NCI-H345 (cell line): ENCODE measurements at places on chromosomes 6 and 20.

GRCh38 chr6:90941885-90942284 lies 355.0 kb upstream of the MAP3K7 start:
- DNase-seq = no peak

DNA sequence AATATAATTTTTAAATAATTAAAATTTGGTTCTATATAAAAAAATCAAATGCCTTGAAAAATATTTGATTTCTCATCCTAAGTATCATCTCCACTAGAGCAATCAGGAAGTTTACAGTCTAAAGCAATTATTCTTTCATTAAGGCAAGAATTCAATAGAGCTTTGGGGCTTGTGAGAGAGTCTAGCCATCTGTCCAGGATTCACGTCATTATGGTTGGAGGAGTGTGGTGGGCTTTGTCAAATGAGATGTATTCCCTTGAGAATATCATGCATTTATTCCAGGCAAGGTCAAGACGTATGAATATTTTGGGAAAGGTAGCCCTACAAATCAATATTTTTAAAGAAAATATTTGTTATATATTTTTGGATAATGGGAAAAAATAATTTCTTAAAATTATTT lies 132.4 kb downstream of the ELOVL4 start:
- DNase-seq = no peak

GRCh38 chr6:2221726-2222274 lies 23.6 kb downstream of the GMDS start:
- DNase-seq = no peak

GRCh38 chr6:122752459-122752858 lies 27.1 kb upstream of the FABP7 start:
- DNase-seq = no peak

- no peak for DNase-seq
These were observed 38.6 kb downstream of the COL9A1 start for GRCh38 chr6:70264306-70264705.

GRCh38 chr6:90677440-90677839 lies 90.6 kb upstream of the MAP3K7 start:
- DNase-seq = peak; percentile 81

- DNase-seq = no peak
These were observed 19.3 kb downstream of the AK9 start for GRCh38 chr6:109671733-109672132.

GRCh38 chr6:138231381-138231886 lies 13.1 kb upstream of the PBOV1 start:
- peak; percentile 32 for DNase-seq

GRCh38 chr6:23446469-23446967 lies 679.5 kb upstream of the NRSN1 start:
- peak; percentile 62 for DNase-seq

GRCh38 chr20:48864254-48864653 lies 36.5 kb upstream of the PREX1 start:
- DNase-seq = no peak

DNA sequence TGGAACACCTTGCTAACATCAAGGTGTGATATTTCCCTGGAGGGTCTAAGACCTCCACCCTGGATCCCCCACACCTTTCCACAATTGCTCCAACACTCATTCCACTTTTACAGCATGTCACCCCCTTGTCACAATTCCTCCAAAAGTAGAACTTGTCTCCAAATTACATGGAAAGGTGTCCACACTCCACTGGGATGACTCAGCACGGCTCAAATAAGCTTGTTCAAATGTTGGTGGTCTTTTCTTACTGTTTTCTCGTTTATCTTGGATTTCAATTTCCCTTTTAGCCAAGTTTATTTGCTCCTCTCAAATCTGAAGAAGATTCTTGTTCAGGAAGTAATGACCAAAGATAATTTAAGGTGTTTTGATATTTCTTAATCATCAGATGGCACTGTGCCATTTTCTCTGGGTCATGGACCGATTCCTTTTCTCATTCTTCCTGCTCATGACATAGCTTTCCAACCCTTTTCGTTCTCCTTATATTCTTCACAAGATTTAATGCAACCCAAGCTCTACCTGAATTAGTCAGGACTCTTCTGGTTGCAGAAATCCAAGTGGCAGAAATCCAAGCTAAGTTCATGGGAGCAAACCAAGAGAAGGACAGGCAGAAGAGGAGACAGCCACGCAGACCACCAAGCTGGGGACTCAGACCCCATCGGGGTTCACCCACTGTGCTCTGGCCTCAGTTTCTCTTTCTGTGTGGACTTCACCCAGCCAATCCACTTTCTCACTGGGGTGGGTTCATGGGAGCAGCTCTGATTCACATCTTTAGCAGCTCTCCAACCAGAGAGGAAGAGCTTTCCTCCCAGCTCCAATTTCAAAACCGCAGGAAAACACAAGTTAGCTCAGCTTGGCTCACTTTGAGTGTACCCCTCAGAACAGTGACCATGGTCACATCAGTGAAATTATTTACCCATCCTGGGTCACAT lies 110.5 kb upstream of the CDYL start:
- DNase-seq = no peak

GRCh38 chr6:36701401-36701991 lies 3.9 kb downstream of the RAB44 start:
- DNase-seq = no peak

- DNase-seq = no peak
These were observed at the start of gene TRDN for GRCh38 chr6:123636782-123637181. Gene TRDN, minus strand, starts transcription at chr6:123636950. Its CDS starts 175 bp downstream, at chr6:123636775.

- DNase-seq = no peak
These were observed 571 bp downstream of the CSNK2B start for GRCh38 chr6:31666337-31666965.

- DNase-seq = no peak
These were observed 10.2 kb downstream of the RNASET2 start for GRCh38 chr6:166946125-166946524.

- DNase-seq = peak; percentile 33
These were observed 60.1 kb upstream of the RALGAPA2 start for GRCh38 chr20:20772497-20773085.

- DNase-seq = peak; percentile 2
These were observed 48.9 kb downstream of the ANKRD60 start for GRCh38 chr20:58179432-58180099.

DNA sequence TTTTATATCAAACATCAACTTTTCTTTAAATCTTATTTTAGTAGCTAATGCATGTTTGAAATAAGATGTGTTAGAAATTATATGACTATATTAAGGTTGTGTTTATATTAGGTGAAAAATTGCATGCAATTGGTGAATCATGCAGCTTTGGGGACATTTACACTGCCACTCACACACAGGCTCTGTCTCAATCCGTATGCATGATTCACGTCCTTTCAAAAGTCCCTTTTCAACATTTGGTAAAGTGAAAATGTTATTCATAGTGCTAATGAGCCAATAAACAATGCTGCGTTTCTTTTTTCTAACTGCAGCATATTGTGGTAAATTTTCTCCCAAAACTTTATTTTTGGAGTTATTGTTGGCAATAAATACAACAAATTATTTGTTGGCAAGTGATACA lies 198.0 kb downstream of the FUT9 start:
- DNase-seq = no peak

GRCh38 chr20:1164871-1165270 lies 19.9 kb downstream of the TMEM74B start:
- no peak for DNase-seq

- no peak for DNase-seq
These were observed 2.2 kb upstream of the RWDD1 start for GRCh38 chr6:116568821-116569755.

GRCh38 chr6:37483917-37484785 lies 15.5 kb downstream of the CCDC167 start:
- peak; percentile 51 for DNase-seq

- DNase-seq = no peak
These were observed 176.6 kb upstream of the POU3F2 start for GRCh38 chr6:98657764-98658163.

DNA sequence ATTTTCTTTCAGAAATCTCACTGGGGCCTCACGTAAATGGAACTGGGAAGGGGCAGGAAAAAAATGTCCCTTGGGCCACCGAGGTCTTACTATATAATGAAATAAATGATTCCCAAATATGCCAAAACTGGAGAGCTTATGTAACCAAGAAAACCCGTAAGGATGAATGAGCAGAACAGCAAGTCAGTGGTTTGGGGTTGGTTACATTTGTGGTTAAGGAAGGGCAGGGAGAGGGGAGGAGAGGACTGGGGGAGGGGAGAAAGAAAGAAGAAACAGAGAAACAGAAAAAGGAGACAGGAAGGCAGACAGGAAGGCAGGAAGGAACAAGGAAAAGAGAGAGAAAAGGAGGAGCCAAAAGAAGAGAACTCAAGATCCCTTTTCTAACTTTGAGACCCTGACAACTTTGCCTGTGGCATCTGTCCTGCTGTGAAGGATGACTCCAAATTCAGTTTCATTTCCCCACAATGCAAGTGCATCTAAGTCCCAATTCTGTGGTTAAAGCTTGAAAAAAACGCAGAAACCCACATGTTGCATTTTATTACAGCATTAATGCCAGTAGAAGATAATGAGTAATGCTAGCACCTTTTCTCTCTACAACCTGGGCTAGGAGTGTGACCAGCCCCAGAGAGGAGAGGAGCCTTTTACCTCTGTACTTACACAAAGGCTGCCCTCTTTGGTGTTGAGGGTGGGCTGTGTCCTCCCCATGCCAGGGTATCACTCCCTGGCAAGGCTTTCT lies 10.8 kb upstream of the ARMC2 start:
- DNase-seq = no peak

DNA sequence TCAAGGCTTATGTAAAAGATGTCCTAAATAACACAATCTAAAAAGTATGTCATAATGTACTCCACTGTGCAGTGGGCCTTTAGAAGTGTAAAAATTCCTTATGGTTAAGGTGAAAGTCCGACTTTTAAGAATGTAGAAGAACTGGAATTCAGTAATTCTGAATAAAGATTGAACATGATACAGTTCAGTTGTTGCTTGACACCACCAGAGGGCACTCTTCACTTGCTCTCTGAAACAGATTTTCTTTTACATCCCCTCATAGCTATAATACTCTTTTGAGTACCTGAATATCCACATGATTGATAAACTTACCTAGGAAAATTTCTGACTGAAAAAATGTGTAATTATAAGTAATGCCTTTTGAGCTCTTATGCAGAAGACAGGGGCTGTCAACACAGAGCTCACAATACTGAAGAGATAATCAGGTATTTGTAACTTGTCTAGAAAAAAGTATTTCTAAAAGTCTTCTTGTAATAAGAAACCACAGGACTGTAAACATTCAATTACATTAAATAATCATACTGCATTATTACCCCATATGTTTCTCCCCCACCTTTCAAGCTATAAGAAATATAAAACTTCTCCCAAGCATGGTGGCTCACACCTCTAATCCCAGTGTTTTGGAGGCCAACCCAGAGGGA lies 92.1 kb downstream of the POPDC3 start:
- peak; percentile 64 for DNase-seq

DNA sequence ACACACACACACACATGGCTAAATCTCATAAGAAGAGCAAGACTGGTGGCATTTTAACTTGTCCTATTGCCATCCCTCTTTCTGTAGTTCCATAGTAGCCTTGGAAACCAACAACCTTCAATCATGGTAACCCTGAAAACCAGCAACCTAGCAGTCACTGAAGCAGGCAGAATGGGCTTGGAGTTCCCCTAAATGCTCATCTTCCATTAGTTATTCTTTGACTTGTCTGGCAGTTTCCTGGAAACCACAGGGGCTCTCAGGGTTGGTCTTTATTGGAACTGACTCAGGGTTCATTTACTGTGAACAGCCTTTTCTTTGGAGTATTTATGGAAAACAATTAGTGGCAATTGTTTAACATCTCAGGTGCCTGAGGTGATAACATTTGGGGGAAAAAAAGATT lies 19.4 kb upstream of the BRPF3 start:
- no peak for DNase-seq

DNA sequence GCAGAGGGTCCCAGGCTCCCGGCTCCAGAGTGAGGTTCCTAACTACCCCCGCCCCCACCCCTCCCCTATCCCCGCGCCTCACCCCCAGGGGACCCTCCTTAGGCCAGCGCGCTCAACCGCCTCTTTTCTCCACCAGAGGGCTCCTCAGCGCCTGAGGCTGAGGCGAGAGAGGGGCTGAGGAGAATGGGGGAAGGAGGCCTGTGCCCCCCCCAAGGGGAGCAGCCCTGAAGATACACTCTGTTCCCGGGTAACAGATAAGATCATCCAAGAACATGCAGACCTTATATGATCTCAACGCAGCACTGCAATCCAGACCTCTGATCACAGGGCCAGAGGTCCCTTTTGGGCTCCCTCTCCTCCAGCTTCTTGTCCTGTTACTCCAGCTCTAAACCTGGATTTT lies 43.3 kb upstream of the MRPS10 start:
- peak; percentile 56 for DNase-seq

GRCh38 chr6:39281312-39281980 lies 32.8 kb downstream of the KCNK17 start:
- no peak for DNase-seq

- no peak for DNase-seq
These were observed 492.9 kb upstream of the JAG1 start for GRCh38 chr20:11166712-11167111.

- DNase-seq = no peak
These were observed 154.1 kb downstream of the MTFR2 start for GRCh38 chr6:136095986-136096385.

GRCh38 chr20:47038566-47039560 lies 144.2 kb downstream of the EYA2 start:
- DNase-seq = peak; percentile 18

GRCh38 chr6:142225115-142225514 lies 76.7 kb upstream of the ADGRG6 start:
- no peak for DNase-seq

DNA sequence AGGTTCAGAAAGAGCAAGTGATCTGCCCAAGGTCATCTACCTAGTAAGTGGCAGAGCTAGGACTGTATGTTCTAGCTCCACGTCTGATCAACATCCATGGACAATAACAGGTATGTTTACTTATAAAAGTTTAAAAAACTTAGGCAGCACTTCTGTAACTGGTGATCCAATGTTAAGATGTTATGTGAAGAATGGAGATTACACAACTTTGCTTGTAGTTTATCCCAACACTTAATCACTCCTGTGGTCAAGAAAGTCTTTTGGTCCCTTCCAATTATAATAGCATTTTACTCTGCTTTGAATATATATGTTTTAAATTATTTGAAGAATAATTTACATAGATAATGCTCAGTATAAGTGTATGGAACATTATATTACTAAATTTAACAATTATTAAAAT lies 4.8 kb downstream of the FBXO30 start:
- no peak for DNase-seq

DNA sequence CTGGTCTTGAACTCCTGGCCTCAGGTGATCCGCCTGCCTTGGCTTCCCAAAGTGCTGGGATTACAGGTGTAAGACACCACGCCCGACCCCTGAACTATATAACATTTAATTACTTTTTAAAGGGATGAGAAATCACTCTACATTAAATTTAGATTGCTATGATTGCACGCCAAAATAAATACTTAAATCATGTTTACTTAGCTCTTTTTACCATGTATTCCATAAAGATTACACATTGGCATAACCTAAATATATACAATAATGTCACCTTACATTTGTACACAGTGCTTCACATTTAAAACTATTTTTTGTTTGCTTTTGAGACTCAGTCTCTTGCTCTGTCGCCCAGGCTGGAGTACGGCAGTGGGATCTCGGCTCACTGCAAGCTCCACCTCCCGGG lies 86.4 kb downstream of the IRAK1BP1 start:
- DNase-seq = no peak

GRCh38 chr20:53255102-53255710 lies 283.0 kb downstream of the TSHZ2 start:
- DNase-seq = no peak
